T-helper 17 cell (primary cell): ENCODE measurements at places on chromosomes 3 and 15.

DNA sequence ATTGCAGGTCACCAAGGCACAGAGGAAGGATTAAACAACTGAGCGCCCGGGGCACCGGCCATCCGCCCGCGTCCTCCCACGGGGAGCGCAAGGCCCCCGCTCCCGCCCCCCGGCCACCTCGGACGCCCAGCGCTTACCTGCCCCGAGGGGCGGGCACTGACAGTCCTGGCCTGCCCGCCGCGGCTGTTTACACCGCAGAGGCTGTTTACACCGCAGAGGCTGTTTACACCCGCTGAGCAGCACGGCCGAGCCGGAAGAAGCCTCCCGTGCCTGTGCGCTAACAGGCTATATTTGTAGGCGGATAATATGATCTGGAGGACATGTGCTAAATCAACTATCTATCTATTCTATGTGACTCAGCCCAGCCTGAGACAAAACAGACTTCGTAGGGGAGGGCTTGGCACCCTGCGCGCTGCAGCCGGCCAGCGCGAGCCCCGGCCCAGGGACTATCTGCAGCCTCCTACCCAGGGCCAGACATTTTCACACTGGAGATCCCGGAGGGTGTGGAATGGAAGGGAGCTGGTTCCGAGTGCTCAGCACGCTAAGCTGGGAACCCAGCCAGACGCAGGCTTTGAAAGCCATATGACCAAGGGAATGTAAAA is at the start of gene LRRC2:
Gene LRRC2, minus strand, starts transcription at position 263 of the 602 bp plus-strand sequence. CDS start 14,711 bp downstream, outside the sequence.
- peak; percentile 10 for DNase-seq

GRCh38 chr3:187027531-187028278 is 97.4 kb downstream of the ST6GAL1 start:
- DNase-seq = peak; percentile 61

GRCh38 chr3:120470870-120471269 is 20.1 kb upstream of the FSTL1 start:
- DNase-seq = no peak

DNA sequence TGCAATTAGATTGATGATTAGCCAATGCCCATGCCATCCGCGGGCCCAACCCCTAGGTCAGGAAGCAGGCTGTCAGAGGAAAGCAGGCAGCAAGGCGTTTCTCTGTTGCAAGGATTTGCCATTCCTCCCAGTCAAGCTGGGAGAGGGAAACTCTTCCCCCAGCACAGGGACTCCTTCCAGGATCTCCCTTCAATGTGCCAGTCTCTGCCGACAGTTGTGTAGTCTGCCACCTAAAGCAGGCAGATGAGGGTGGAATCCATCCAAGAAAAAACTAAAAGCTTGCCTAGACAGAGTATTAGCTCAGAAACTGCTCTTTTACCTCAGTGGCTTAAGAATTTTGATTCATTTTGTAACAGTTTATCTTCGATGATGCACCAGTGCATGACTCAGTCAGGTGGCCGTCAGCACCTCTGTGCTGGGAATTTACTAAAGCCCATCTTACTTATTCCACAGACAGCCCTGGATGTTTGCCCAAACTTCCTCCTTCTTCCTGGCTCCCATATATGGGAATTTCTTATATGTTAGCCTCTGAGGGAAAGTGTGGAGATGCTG is 501.5 kb upstream of the THBS1 start:
- no peak for DNase-seq

DNA sequence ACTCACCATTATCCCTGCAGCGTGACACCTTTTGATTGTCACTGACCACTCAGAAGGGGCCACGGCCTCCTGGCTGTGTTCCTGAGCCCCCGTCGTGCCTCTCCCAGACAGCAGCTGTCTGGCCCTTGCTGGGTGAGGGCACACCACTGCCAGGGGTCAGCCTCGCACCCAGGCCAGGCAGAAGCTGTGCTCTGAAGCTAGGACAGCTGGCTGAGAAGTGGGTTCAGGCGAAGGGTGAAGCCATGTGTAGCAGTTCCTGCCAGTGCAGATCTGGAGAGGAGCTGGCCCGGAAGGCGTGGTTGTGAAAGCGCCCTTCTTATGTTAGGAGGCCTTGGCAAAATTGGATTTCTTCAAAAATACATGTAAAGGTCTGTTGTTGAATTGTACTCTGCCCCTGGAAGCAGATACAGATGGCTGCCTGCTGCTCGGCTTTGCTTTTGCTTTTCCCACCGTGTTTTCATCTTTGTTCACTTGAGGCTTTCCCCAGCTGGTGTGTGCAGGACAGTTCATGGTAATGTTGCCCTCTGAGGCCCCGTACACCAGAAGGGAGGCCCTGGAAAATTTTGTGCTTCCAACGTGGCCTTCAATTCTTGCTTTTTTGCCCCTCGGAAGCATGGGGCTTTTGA is 49.1 kb downstream of the KLHL25 start:
- no peak for DNase-seq
